H54 (cell line): ENCODE measurements at places on chromosomes 12 and 14.
A peak's percentile ranks its signal among the peaks of the same experiment; 100 is the strongest.

DNA sequence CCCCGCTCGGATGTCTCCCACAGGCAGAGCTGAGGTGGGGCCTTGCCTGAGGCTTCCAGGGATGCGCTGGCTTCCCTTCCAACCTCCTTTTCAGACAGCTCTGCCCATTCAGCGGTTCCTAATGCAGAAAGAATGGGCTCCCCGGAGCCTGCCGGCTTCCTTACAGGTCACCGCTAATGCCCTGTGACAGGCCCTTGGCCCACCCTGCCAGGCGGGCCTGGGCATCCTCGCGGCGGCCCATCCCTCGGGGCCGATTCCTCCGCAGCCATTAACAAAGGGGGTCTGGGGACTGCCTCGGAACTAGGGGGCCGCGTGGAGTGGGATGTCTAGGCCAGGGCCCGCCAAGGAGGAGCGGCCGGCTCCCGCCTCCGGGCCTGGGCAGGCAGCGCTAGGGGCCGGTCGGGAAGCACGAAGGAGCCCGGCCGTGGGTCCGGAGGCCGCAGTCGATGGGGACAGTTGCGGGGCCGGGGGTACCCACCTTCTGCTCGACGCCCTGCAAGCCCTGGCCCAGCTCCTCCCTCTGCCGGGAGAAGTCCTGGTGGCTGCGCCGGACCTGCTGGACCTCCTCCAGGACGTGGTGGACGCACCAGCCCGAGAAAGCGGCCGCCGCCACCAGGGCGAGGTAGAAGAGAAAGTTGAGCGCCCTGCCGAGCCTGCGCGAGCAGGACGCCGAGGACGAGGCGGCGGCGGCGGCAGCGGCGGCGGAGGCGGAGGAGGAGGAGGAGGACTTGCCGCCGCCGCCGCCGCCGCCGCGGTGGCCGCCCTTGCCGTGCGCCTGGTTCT, 738 bp downstream of the CKAP4 start:
- no peak for DNase-seq

DNA sequence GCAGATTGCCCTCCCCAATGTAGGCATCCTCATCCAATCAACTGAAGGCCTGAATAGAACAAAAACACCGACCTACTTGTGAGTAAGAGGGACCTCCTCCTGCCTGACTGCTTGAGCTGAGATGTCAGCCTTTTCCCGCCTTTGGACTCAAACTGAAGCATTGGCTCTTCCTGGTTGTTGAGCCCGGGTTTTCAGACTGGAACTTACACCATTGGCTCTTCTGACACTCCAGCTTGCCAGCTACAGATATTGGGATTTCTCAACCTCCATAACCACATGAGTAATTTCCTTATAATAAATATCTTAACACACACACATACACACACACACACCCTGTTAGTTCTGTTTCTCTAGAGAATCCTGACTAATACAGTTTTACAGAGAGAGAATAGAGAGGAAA, 173.4 kb upstream of the NTF3 start:
- peak; percentile 39 for DNase-seq

DNA sequence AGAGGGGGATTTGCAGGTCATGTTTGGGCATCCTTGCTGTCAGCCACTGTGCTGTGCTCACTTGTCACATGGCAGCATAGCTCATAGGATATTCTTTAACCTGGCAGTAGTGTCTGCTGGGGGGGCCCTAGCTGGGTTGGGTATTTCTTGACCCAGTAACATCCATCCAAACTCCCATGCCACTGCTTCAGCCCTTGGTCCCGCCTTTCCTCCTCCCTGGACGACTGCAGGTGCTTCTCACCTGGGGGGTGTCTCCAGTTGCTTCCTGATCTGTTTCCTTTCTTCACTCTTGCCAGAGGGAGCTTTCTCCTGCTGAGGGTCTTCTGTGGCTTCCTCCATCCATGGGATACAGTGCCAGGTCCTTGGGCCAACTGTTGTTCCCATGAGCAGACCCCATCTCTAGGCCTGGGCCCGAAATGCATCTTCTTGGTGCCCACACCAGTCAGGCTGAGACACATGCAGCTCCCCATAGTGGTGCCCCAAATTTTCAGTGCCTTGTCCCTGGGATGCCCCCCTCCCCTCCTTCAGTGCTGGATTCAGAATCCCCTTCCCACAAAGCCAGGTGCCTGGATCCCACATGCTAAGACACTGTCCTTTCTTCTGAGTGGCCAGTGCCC, 20.5 kb downstream of the C14orf132 start:
- no peak for DNase-seq

DNA sequence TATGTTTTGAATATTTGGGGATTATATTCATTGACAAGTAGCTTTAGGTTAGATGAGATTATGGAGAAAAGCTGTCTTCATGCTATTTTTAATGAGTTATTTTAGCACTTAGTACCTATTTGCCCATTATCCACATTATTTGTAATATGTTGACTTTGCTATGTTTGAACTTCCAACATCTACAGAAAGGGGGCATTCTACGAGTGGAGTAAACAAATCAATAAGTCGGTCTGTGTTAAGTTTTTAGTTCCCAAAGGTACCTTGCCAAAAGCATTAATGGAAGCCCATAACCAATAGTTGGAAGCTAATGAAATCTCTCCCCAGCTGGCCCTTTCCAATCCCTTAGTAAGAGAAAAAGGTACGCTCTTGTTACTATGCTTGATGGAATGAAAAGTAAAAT, 250.0 kb upstream of the E2F7 start:
- DNase-seq, result no peak

DNA sequence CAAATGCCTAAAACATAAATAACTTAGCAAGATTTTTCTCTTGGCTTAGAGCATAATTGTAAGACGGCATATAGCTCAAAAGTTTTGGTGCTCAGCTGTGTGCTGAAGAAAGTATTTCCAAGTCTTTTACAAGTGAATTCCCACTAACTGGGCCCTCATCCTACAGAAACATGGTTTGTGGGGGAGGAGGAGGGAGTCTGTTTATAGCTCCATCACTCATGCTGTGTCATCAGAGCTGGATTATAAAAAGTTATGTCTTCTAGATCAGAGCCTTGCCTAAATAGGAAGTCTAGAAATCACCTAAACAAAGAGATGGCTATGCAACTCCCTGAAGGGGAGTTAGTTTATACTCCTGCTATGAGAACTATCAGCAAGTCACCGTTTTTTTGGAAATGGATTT, 65.9 kb upstream of the OTOGL start:
- DNase-seq, result no peak

DNA sequence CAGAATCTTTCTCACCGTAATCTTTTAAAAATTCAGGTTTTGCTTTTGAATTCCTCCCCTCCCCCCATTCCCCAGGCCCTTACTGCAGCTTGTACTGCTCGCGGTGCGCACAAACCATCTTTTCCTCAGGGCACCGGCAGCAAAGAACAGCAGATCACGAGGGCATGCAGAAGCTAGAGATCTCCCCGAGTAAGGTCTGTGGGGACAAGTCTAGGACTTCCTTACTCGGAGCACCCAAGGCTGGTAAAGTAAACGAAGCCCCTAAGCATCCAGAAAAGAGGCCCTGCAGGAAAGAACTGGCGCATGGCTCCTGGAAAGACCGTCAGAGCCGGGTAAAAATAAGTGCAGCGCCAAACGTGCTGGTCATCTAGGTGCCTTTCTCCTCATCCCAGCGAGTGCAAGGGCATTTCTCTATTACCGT, 727 bp downstream of the LDHB start:
- DNase-seq, result no peak

- DNase-seq, result no peak
Measured at GRCh38 chr12:42786400-42787148, 197.0 kb upstream of the PRICKLE1 start.
